ENCODE measurements at places on chromosomes 4 and X.
A peak's percentile ranks its signal among the peaks of the same experiment; 100 is the strongest.

GRCh38 chrX:124228849-124229248 is 103.6 kb upstream of the TEX13D start:
- no peak for DNase-seq

DNA sequence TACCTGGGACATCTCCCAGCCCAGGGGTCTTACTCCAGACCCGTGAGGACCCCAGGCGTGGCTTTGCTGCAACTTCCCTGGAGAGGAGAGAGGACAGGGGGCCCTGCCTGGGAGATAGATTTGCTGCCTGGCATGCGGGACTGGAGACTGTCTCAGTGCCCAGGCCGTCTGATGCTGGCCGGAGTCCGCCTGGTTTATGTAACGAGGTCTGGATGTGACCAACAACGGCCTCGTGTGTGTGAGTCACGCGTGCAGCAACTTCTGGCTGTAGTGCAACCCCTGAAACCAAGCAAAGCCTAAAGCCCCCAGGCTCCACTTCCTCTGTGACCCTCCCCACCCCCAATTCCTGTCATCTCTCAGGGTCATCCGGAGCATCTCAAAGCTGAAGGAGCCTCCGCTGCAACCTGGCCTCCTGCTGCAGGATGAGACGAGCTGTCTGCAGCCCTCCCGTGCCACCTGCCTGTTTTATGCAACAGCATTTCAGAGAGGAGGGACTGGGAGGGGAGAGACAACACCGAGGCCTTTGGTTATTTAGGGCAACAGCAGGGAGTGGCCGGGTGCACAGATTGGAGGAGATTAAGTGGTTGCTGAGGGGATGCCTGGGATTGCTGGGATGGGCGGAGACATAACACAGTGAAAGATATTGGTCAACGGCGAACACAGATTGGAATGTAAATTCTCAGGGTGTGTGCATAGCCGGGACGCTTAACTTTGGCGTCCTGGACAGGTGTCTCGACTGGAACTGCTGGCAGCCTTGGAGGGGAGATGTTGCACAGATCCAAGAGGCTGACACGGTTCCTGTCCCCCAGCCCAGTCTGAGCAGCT is 16.0 kb downstream of the XG start:
- no peak for DNase-seq

- DNase-seq, result no peak
Observed at GRCh38 chr4:54274795-54275665, 45.9 kb downstream of the PDGFRA start.

DNA sequence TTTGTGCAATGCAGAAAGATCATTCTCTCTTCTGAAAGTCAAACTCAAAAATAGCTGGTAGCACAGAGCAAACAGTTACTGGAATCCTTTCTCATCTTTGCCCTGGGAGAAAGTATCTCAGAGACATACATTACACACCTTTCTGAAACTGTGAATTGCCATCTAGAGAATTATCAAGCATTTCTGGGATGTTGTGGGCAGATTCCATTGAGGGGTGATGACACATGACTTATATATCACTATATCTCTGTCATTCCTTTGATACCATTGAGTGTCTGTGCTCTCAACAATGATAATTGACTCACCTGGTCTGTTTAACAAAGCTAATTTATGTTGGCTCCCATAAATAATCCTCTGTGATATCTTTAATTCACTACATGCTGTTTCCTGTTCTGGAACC is 13.0 kb downstream of the SLIT2 start:
- no peak for DNase-seq

- no peak for DNase-seq
Observed at GRCh38 chrX:134338527-134338926, 101.5 kb downstream of the CCDC160 start.

DNA sequence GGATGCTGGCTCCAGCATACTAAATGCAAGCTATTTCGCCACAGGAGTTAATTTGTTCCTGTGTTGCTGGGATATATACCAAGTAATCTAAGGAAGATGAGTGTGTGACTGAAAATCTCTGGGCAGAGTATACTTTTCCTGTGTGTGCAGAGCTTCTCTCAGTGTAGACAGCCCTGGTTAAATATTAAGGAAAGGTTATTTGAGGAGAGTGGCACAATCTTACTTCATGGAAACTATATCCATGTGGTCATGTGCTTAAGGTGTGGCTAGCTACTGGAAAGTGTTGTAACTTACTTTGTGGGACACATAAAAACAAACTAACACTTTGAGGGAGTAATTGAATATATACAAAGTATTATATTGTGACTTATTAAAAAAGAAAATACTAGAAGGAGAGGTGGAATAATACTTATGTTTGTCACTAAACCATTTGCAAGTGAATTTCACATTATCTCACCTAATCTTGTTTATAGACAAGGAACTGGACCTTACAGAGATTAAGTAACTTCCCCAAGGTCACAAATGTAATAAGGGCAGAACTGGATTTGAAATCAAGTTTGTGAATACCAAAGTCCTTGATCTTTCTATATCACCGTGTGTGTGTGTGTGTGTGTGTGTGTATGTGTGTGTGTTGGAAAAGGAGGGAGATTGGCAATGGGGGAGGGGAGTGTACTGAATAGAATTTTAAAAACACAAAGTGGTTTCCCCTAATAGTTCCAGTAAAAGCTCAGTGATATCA is 408.2 kb upstream of the NR3C2 start:
- DNase-seq, result no peak

DNA sequence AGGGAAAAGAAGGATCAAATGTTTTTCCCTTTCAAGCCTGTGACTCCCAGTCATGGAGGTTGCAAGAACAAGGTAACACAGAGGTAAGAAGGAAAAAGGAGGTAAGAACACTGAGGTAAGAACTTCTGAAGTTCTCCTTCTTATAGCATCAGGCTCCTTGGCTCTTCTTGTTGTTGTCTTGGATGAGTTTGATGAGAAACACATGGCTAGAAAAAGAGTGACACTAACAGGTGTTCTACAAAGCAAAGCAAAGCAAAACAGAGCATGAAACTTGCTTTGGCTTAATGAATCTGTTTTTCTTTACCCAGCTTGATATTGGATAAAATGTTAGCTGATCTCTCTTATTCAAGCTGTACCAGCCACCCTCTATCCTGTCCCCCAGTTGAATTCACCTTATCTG is 231.2 kb upstream of the F9 start:
- no peak for DNase-seq

DNA sequence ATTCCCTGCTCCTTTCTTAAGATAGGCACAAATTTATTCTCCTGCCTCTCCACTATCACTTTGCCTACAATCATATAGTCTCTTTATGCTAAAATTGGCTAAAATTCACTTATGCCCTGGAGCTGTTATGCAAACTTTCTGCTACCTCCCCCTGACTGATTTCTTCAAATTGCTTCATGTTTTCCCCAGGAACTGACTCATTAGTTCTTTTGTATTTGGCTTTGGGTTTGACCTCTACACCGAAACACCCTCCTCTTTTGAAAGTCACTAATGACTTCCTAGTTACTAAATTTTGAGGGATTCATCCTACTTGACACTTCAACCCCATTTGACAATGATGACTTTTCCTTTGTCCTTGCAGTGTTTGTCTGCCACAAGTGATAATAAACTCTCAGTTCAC is 222.6 kb downstream of the NDST4 start:
- DNase-seq, result no peak

DNA sequence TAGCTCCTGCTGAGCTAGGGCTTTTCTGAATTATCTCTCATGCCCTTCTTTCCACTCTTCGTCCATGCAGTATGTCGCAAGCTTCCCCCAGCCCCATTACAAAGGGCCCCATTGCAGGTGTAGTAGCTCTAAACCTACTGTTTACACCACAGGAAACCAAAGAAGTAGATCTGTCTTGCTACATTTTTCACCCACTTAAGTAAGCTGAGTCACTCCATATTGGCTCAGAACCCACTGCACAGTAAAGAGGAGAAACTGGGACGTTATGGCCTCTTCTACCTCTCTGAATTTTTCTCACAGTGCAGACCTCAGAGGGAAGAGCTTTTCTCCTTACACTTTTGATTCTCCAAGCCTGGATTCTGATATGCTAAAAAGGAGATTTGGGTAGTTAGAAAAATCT is 200.2 kb downstream of the SMARCA1 start:
- DNase-seq, result no peak

GRCh38 chrX:41236629-41237028 is 97.3 kb upstream of the DDX3X start:
- no peak for DNase-seq

- DNase-seq, result no peak
Observed at GRCh38 chr4:22719218-22719617, 26.5 kb downstream of the GBA3 start.

DNA sequence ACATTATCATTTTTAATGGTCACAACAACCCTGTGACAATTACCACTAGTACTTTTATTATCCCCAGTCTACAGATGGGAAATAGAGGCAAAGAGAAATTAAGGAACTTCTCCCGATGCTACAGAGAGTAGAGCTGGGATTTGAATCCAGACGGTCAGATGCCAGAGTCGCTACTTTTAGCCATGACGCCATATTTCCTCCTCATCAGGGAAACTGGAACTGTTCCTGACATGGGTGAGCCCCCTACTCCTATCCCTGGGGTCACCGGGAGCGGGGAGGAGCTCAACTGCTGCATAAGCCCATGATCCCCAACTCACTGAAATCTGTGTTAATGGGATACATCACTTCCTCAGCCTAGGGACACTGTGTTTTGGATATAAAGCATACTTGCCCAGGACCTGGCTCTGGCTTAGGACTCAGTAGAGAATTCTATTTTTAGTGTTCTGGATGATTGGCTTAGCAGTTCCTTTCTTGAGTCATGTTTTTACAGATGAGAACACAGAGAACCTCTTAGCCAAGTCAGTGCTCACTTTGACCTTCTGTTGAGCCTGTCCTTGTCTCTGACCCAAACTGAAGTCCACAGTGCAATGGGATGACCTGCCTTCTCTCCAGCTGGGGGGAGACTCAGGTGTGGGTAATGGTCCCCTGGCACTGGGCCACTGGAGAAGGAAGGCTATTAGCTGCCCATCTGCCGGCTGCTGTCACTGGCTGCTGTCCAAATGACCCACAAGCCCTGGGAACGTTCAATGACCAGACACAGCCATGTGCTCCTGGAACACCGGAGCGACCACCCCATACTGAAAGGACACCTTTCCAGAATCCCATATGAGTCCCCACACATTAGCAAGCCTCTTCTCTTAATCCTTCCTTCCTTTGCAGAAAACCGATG is 90.8 kb upstream of the SHISA3 start:
- no peak for DNase-seq

DNA sequence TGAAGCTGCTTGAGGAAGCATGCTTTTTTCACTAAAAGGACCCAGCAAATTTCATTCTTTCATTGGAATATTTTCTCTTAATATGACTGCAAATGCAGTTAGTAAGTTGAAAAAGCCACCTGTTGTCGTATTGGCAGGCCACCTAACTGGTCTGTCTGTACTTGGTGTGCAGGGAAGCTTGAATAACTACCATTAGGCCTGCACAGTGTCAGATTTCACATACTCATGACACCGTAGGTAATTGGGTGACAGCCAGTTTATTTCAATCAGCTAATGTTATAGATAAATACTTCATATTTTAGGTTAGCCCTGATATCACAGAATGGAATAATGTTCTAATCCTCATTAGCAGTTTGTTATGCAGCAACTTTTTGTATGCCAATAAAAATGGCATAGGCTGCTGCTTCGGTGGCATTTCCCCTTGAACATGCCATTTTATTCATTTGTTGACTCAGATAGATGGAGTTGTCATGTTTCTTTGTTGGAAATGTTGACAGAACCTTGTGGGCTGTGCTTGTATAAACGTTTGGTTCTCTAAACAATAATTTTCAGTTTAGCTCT is 173.7 kb downstream of the RPA4 start:
- DNase-seq, result no peak

DNA sequence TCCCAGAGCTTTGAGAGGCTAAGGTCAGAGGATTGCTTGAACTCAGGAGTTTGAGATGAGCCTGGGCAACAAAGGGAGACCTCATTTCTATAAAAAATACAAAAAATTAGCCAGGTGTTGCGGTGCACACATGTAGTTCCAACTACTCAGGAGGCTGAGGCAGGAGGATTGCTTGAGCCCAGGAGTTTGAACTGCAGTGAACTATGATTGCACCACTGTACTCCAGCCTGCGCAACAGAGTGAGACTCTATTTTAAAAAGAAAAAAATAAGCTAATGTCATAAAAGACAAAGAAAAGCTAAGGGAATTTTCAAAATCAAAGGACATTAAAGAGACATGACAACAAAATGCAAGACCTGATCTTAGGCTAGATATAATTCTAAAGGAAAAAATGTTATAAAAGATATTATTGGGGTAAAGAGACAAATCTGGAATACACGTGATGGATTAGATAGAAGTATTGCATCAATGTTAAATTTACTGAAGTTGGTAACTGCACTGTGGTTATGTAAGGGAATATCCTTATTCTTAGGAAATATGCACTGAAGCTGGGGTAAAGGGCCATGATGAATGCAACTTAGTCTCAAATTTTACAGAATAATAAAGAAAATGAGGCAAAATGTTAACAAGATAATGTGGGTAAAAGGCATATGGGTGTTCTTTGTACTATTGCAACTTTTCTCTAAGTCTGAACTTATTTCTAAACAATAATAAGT is 75.2 kb downstream of the SPRY1 start:
- DNase-seq, result no peak

DNA sequence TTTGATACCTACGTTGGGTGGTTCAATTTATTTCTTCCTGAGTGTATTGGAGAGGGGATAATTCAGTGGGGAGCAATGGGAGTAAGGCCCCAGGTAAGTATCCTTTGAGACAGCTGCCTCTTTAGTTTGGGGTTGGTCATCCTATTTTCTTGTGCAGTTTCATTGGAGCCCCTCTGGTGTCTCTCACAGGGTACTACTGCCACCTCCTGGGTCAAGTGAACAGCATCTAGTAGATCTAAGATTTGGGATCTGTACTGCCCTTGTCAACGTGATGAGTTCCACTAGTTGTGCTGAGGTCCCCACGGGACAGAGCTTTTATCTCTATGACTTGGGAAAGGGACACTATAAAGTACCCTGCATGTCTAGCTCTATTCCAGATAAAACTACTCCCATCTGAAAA is 80.6 kb downstream of the PBDC1 start:
- peak; percentile 37 for DNase-seq

DNA sequence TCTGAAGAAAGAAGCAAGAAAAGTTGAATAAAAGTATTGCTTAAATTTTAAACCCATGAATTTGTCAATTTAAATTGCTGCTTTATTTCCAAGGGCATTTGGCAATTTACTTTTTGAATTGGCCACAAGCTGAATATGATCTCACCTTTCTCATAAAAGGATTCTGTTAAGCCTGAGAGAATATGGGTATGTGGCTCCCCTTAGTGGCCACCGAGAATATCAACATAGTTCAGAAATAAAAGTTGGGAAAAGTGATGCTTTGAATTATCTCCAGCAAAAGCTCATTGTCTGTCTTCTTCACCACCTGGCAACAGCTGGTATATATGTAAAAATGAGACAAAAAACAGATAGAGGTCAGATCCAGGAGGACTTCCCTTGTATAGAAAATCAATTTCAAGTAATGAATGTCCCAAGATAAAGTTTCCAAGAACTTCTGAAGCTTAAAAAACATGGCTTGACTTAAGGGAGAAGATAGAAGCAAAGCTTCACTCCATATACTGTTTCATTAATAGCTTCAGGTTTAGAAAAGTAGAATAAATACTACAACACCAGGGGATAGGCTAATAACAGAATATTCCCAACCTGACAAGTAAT is 290.7 kb upstream of the FAM241A start:
- DNase-seq, result no peak

- DNase-seq, result no peak
Observed at GRCh38 chr4:91997045-91997444, 306.7 kb upstream of the GRID2 start.
